ENCODE measurements at places on chromosomes 2 and 18. TPM values are rescaled to one million over a fixed set of nuclear protein-coding genes. Genes with fewer than 3 reads are reported as not detected.

RAB17 gene
- total RNA-seq, result not detected

PLEK gene
- 18.0 TPM for total RNA-seq

KCNG3 gene
- total RNA-seq, result not detected

TEX44 gene
- not detected for total RNA-seq

ANKRD12 gene
- 191 TPM for total RNA-seq

GREB1 gene
- 1.1 TPM for total RNA-seq

ANO7 gene
- 0.16 TPM for total RNA-seq

EFEMP1 gene
- total RNA-seq, result not detected

IL36B gene
- not detected for total RNA-seq

DTNA gene
- total RNA-seq, result not detected

RNF181 gene
- 42.8 TPM for total RNA-seq

TUBA3D gene
- total RNA-seq, result not detected

ARHGAP15 gene
- total RNA-seq, result 309 TPM

GPC1 gene
- 1.5 TPM for total RNA-seq

WNT10A gene
- total RNA-seq, result 14.4 TPM

CCDC121 gene
- total RNA-seq, result 1.3 TPM

CNGA3 gene
- not detected for total RNA-seq

VRK2 gene
- total RNA-seq, result 15.3 TPM

ARL6IP6 gene
- total RNA-seq, result 17.9 TPM

SDC1 gene
- total RNA-seq, result not detected

PROM2 gene
- total RNA-seq, result not detected

LRRC30 gene
- total RNA-seq, result not detected

SLC14A1 gene
- 9.8 TPM for total RNA-seq

EDAR gene
- total RNA-seq, result 0.37 TPM

SCN9A gene
- total RNA-seq, result not detected

Measured in T-helper 17 cell (primary cell).